ENCODE measurements at places on chromosomes 16 and 17. TPM values are rescaled to one million over a fixed set of nuclear protein-coding genes. Genes with fewer than 3 reads are reported as not detected.

Gene CSH2
- not detected for total RNA-seq

Gene CHST5
- not detected for total RNA-seq

Gene GGT6
- not detected for total RNA-seq

Gene PITPNM3
- total RNA-seq: 1.3 TPM

Gene TVP23A
- not detected for total RNA-seq
